Smooth muscle cell of bladder (primary cell): ENCODE measurements at places on chromosomes 11 and 22. TPM values are rescaled to one million over a fixed set of nuclear protein-coding genes. Genes with fewer than 3 reads are reported as not detected.

Gene ZC3H7B
- total RNA-seq: 57.3 and 58.1 TPM in 2 replicates

Gene SLC22A6
- total RNA-seq: not detected in 2 replicates

Gene LRRC32
- 15.9 and 66.8 TPM in 2 replicates for total RNA-seq

Gene SLC22A25
- not detected in 2 replicates for total RNA-seq

Gene ZNF214
- 6.7 and 6.8 TPM in 2 replicates for total RNA-seq
